ENCODE measurements at places on chromosomes 7 and 10. TPM values are rescaled to one million over a fixed set of nuclear protein-coding genes. Genes with fewer than 3 reads are reported as not detected.

ATRNL1 gene
- total RNA-seq: 11.7 TPM

DPCD gene
- total RNA-seq: 36.2 TPM

GRID2IP gene
- total RNA-seq: not detected

COL1A2 gene
- 10.9 TPM for total RNA-seq

FGF8 gene
- not detected for total RNA-seq

OPN1SW gene
- not detected for total RNA-seq

CYP3A4 gene
- total RNA-seq: not detected

CYP3A7 gene
- total RNA-seq: 0.12 TPM

TLL2 gene
- total RNA-seq: 3.3 TPM

VAX1 gene
- total RNA-seq: not detected

STEAP1B gene
- 0.17 TPM for total RNA-seq

CALHM1 gene
- total RNA-seq: not detected

LIPK gene
- not detected for total RNA-seq

SPDYE5 gene
- total RNA-seq: not detected

VWC2 gene
- not detected for total RNA-seq

VSIR gene
- 8.6 TPM for total RNA-seq

FGFR2 gene
- 1.6 TPM for total RNA-seq

MTURN gene
- 4.7 TPM for total RNA-seq

STAM gene
- total RNA-seq: 22.0 TPM
